ENCODE measurements at places on chromosomes 1 and 21.

- DNase-seq: no peak
Measured at GRCh38 chr1:208933984-208934525, 649.5 kb upstream of the CAMK1G start.

DNA sequence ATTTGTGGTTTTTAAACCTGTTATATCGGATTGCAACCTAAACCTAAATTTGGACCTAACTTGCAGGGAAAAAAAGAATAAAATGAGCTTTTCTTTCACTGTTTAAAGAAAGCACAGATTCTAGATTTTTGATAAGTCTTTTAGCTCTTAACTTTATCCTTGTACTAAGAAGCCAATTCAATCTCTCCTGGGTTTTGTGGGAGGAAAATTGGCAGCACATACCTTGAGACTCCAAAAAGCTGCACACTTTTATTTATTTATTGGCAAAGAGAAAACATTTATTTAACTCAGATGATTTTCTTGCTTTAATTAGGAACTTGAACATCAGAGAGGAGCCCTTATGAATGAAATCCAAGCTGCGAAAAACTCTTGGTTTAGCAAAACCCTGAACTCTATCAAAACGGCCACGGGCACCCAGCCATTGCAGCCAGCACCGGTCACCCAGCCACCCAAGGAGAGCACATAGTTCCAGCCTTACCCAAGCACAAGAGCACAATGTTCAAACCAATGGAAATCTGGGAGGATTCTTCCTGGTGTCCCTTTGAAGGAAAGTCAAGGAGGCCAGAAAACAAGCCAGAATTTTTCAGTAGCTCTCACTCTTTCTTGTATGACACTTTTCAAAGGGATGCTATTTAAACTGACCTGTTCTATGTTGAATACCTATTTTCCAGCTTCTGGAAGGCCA is 10.1 kb upstream of the CACYBP start:
- DNase-seq: no peak

- peak; percentile 33 for DNase-seq
Measured at GRCh38 chr21:16572032-16572431, 842.2 kb downstream of the USP25 start.

DNA sequence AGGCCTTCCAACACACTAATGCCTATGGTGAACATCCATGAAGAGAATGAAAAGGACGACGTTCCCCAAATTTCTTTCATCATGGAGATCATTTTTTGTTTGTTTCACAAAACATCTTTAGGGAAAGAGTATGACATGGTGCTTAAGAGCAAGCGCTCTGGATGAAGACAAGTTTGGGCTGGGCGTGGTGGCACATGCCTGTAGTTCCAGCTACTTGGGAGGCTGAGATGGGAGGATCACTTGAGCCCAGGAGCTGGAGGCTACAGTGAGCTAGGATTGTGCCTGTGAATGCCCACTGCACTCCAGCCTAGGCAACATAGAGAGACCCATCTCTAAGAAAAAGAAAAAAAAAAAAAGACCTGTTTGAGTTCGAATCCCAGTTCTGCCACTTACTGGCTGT is 253.1 kb downstream of the PTPRU start:
- no peak for DNase-seq

GRCh38 chr1:192859808-192860207 is 51.0 kb downstream of the RGS2 start:
- no peak for DNase-seq

DNA sequence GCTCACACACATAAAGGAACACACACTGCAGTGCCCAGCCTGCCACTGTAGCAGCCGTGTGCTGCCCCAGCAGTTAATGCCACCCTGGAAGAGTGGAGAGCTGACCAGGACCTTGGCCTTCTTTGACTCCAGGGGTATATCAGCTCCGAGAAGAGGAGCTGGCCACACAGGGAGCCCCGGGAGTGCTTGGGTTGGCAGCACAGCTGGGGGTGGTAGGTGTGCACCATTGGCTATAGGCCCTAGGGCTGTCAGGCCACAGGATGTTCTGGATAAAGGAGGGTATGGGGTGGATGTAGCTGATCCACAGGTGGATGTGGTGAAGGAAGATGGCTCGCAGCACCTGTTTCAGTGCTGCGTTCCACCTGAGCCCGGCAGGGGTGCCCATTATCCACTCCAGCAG is 640.5 kb downstream of the PLPP3 start:
- DNase-seq: no peak

DNA sequence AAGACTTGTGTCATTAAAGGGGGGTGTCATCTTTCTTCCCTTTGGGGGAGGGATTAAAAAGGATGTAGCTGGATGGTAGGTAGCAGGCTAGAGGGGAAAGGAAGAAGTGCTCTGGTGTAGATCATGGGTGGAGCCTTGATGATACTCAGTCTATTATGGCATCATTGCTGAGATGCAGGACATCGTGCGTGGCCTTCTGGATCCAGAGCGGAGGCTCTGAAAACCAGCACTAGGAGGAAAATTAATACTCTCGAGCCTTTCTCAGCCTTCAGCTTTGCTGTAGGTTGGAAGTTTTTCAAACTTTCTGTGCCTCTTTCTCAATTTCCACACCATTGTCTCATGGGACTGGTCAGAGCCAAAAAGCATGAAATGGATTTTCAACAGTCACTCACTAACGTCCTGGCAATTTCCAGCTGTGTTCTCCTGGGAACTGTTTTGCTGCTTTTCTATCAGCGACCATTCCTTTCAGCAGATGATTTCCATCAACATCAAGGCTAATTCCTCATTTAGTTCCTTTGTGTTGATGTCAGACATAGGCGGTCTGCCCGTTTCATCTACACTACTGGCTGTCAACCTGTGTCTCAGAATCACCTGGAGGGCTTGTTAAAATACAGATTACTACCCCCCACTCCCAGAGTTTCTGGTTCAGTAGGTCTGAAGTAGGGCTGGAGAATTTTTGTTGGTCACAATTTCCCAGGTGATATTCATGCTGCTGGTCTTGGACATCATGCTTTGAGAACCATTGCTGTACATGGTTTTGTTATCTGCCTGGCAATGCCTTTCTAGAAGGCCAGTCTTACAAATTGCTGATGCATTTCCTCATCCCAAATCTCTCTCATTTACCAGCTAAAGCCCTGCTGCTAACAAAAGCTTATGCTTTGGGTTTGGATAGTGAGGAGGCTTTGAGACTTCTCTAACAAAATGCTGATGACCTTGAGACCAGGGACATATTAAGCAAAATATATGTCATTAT is 7.7 kb downstream of the CACNA1E start:
- DNase-seq: no peak

- DNase-seq: no peak
Measured at GRCh38 chr1:232589812-232590743, 39.9 kb downstream of the SIPA1L2 start.

- no peak for DNase-seq
Measured at GRCh38 chr1:36096500-36097432, 8.1 kb downstream of the ADPRS start.

GRCh38 chr1:48697066-48697707 is 79.5 kb downstream of the BEND5 start:
- DNase-seq: peak; percentile 12

DNA sequence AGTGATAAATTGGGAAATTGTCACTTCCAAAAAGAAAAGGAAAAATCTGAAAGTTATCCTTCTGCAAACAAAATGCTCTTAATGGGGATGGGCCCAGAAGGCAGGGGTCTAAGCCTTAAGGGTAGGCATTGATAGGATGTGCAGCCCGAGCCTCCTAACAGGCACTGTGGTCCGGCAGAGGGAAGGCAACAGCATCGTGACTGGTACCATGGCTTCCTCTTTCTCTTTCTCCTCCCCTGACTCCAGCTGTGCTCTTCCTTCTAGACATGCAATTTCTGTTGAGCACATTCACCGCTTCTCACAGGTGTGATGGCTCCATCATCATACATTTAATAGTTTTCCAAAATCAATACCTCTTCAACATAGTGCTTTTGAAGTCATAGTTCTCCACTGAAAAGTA is 91.5 kb downstream of the SELENOF start:
- DNase-seq: no peak

GRCh38 chr1:1857096-1857703 is 33.7 kb downstream of the GNB1 start:
- no peak for DNase-seq

DNA sequence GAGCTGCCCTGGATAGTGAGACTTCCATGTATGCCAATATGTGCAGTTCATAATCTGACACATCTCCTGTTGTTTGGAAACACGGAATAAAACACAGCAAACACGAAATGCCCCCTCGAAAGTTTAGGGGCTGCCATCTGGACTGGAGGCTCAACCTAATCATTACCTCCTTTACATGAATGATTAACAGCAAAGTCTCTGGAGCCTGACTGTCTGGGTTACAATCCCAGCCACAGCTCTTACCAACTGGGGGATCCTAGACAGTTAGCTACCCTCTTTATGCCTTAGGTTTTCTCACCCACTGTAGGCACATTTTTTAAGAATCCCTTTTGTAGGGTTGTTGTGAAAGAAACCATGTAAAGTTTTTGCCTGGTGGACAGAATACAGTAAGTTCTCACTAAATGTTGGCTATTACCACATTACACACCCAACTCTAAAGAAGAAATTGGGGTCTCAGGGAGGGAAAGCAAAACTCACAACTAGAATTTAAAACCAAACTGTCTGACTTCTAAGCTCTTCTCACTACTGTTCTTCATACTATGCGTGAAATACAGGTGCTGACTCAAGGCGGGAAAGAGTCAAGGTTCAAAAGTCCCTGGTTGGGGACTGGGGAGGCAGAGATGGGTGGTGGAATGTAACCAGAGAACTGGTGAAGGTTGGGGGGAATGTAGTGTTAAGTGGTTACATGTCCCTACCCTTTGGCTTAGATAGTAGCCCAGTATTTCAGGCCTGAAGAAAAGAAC is 24.2 kb downstream of the CYP4A22 start:
- no peak for DNase-seq

DNA sequence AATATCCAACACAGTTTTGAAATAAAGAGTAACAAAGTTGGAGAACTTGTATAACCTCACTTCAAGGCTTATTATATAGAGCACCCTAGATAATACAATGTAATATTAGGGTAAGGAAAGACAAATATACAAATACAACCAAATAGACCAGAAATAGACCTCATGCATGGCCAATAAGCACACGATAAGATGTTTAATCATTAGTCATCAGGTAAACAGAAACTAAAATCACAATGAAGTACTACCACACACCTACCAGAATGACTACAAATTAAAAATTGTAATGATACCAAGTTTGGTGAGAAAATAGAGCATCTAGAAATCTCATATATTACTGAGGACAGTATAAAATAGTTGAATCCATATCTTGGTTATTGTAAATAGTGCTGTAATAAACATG is 20.3 kb upstream of the CTTNBP2NL start:
- no peak for DNase-seq

GRCh38 chr1:31937300-31938183 is 626 bp downstream of the PTP4A2 start:
- peak; percentile 61 for DNase-seq

DNA sequence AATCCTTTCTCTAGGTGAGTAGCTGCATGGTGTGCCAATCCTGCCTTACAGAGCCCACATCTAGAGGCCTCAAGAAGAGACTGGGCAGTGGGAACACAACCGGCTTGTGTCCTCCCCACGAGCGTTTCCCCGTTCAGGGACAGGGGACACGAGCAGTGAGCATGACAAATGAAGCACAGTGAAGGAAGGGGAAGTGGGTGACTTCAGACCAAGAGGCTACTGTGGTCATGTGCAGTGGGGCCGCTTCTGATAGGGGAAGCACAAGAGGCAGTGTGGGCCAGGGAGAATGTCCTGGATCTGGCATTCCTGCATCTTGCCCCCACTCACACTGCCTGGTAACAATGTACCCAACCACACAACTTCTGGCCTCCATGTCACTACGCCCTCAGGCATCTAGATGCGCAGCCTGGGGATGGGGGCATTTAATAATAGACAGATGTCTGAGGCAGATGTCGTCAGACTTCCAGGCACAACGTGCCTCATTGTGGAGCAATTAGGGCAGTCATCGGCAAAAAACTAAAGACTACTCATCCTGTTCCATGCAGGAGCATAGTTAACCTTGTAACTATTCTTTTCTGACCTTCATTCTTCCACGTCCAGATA is 155.6 kb upstream of the NBPF11 start:
- DNase-seq: no peak

GRCh38 chr1:22919341-22920025 is 53.2 kb downstream of the LACTBL1 start:
- no peak for DNase-seq

- DNase-seq: no peak
Measured at GRCh38 chr1:33182401-33182841, 578 bp upstream of the TRIM62 start.

GRCh38 chr1:203627851-203628200 is 1.2 kb downstream of the ATP2B4 start:
- DNase-seq: peak; percentile 33
